Effector memory CD8-positive, alpha-beta T cell (primary cell): ENCODE measurements at places on chromosomes 6 and 20.

DNA sequence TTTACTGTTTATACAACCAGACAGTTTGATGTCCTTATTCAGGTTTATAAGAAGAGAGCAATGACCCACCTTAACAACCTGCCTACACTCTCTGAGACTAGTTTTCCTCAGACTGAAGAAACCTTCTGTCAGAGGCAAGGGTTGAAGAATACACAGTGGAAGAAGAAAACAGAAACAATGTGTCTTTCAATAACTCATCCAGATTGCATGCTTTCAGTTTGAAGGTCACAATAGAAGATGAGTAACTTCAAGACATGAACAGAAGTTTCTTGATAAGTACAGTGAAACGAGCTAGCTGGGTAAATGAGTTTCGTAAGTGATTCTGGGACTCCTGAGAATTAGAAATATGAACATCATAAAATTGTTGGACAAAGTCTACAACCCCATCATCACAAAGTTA lies 141.7 kb downstream of the STXBP5 start:
- DNase-seq, result no peak

DNA sequence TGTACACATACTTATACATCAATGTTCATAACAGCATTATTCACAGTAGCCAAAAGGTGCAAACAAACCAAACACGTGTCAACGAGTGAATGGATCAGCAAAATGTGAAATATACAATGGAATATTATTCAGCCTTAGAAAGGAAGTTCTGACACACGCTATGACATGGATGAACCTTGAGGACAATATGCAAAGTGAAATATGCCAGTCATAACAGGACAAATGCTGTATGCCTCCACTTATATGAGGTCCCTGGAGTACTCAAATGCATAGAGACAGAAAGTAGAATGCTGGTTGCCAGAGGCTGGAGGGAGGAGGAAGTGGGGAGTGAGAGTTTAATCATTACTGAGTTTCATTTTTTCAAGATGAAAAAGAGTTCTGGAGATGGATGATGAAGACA lies 37.8 kb upstream of the IGF2R start:
- DNase-seq, result no peak

GRCh38 chr6:53317861-53318260 lies 30.9 kb downstream of the ELOVL5 start:
- DNase-seq, result no peak

DNA sequence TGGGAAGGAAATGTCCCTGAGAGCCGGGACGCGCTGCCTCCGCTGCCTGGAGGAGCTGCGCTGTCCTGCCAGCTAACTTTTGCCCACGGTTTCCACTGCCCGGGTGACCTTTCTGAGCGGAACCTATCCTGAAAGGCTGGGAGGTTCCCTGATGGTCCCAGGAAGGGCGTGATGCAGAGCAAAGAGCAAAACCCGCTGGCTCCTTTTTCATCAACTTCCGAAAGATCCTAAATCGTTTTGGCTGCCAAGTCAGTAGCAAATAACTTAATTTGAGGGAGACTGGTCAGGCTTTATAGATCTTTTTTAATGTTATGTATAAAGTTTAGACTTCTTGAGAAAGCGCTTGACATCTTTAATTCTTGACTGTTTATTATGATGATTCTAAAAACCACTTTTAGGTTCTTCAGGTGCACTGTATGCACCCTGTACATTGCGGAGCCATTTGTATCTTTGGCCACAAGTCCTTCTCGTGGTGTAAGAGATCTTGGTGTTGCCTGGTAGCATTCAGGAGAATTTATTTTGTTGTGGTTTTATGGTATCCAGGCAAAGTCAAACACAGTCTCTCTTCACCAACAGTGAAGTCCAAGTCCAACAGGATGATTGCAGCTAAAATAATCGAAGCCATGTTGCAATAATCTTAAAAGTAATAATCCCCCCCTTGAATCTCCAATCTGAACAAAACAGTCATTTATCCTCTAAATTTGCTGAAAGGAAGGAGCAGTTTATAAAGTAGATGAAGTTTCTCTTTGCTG lies at the start of gene SYNE1:
Gene SYNE1, minus strand, starts transcription at position 67 of the 752 bp plus-strand sequence. CDS start 9,031 bp downstream, outside the sequence.
- no peak for DNase-seq

- no peak for DNase-seq
Observed at GRCh38 chr6:24403501-24403824, 727 bp downstream of the MRS2 start.

DNA sequence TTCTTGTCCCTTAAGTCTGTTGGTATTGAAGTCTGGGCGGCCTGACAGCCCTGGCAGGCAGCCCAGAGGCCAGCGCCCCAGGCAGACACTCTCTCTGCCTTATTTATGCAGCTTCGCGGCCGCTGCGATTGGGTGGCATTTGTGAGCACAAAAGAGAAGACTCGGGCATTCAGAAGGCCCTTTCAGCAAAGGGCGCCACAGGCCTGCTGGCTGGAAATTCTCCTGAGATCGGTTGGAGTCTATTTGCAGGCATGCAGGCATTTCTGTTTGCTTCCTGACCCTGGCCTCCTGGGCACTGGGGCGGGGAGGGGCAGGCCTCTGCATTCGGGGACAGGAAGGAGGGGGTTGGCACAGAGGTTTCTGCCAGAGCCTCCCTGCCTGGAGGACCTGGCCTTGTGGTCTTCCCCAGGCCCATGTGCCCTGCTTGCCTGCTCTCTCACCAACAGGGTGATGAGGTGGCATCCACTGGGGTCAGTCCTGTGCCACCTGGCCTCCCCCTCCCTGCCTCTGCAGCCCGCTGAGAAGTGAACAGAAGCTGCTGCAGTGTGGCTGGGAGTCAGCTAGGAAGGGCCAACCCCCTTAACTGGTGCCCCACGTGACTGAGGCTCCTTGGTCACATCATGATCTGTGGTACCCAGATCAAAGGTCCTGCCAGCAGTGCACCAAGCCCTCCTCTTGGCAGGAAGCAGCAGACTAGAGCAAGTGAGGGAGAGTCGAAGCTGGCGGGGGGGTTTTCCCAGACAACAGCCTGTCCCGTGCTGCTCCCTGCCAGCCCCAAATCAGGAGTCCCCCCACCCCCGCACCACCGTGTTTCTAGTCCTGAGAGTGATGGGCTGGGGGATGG lies 16.6 kb upstream of the CCDC167 start:
- peak; percentile 89 for DNase-seq

DNA sequence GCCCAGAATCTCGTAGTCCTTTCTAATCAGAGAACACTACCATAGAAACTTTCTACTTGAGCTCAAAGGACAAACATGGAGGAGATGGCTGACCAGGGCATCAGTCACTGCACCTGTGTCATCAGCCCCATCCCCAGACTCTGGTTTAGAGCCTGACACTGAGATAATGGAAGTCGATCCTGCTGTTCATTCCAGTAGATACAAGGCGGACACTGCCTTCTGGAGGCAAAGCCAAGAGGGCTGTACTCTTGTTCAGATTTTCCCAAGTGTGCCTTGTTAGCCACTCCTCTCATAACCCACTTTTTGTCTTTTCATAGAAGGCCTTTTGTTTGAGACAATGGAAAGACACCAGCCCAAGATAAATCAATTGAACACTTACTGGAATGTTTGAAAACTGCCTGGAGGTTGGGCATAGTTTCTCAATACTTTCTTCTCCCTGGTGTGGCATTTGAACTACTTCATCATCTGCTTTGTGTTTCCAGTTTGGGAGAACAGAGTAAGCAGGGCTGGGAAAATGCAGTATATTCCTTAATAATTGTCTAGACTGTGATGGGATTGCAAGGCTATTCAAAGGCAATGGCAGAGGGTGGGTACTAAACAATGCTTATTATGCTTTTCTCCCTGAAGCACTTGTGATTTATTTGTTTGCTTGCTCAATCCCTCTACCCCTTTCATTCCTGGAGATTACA lies 99.7 kb downstream of the CLIC5 start:
- no peak for DNase-seq

DNA sequence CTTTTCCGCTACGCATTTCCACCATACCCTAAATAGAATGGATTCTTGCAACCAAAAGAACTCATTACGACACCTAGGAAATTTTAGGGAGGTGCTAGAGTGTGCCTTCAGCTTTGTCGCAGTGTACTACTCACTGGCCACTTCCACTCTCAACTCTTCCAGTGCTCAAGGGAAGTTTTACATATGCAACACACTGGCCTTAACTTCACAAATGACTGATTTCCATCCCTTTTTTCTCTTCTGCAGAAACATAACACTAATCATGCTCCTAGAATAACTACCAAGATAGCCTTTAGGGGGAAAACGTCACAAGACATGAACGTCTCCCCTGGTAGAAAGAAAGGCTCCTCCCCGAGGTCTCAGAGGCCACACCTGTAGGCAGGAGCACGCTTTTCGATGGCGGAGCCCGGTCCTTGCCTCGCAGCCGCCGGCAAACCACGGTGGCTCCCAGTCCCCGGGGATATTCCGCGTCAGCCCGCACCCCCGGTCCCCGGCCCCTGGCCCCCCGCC lies 584 bp downstream of the LYRM4 start:
- peak; percentile 71 for DNase-seq

DNA sequence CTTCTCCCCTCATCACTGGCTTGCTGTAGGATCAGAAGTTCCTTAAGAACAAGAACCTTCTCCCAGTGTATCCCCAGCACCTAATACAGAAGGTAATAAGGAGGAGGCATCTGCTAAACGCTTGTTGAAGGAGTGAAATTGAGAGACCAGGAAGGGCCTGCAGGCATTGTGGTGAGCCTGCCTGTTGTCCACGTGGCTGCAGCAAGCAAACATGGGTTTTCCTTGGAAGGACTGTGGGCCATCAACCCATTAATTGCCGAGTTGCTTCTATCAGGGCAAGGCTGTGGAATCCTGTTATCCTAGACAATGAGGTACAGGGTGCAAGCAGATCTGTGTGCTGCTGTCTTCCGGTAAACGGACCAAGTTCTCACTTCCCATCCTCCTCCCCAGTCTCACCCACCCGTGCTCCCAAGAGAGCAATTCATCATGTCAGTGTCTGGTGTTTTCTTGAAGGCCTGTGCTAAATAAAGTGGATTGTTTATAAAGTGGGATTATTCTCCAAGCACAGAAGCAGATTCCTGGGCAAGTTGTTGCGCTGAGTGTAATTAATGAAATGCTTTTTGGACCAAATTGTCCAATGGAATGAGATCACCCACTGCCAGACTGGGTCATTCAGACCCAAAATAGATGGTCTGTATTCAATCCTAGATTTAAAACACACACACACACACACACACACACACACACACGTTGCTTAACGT lies 164.6 kb upstream of the CDYL start:
- DNase-seq, result no peak

GRCh38 chr20:59007665-59008511 lies 834 bp upstream of the CTSZ start:
- DNase-seq, result no peak

GRCh38 chr6:148779142-148779562 lies 32.3 kb downstream of the UST start:
- DNase-seq, result no peak

- no peak for DNase-seq
Observed at GRCh38 chr6:63945987-63946386, 310.4 kb downstream of the PHF3 start.

DNA sequence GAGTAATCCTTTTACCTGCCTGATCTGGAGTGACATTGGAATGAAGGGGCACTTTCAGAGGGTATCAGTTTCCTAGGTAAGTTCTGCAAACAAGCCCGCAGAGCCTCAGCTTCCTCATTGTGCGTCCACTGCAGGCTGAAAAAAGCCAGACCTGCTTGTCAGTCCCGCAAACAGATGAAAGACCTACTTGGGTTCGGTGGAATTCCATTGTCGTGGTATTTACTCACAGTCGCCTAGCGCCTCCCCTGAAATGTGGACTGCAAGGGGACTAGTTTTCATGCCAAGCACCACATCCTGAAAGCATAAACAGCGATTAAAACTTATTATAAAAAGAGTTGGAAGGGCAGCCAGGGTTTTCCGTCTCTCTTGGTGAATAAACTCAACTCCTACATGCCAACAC lies 121.5 kb downstream of the PAX1 start:
- no peak for DNase-seq

GRCh38 chr20:44921447-44921846 lies 11.6 kb downstream of the PABPC1L start:
- DNase-seq, result no peak

GRCh38 chr6:148257810-148258209 lies 84.8 kb upstream of the SASH1 start:
- no peak for DNase-seq

DNA sequence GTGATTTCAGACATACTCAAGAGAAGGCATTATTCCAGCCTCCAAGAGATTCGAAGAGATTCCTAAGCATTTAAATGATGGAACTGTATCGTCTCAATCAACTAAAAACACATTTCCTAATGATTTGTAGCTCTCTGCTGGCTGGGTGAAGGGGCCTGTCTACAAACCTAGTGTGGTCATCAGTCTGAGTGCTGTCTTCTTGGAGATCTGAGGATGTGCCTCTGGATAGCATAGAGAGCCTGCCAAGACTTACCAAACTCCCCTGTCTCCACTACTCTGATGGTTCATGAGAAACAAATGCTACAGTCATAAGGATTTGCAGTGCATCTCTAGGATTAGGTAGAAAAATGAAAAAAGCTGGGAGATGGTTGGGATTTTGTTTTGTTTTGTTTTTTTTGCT lies 176.9 kb upstream of the CITED2 start:
- no peak for DNase-seq
